ENCODE measurements at places on chromosomes 3 and 15.

- no peak for DNase-seq
Observed at GRCh38 chr3:192927016-192927415, 9.4 kb upstream of the MB21D2 start.

- no peak for DNase-seq
Observed at GRCh38 chr3:144141074-144141473, 169.5 kb downstream of the DIPK2A start.

- DNase-seq: no peak
Observed at GRCh38 chr3:43019006-43019809, 40.1 kb downstream of the GASK1A start.

- DNase-seq: no peak
Observed at GRCh38 chr15:93614386-93615104, 525.5 kb upstream of the RGMA start.

- no peak for DNase-seq
Observed at GRCh38 chr15:75224281-75224680, 22.6 kb downstream of the C15orf39 start.

GRCh38 chr3:126346466-126346865 is 10.7 kb downstream of the KLF15 start:
- DNase-seq: no peak

DNA sequence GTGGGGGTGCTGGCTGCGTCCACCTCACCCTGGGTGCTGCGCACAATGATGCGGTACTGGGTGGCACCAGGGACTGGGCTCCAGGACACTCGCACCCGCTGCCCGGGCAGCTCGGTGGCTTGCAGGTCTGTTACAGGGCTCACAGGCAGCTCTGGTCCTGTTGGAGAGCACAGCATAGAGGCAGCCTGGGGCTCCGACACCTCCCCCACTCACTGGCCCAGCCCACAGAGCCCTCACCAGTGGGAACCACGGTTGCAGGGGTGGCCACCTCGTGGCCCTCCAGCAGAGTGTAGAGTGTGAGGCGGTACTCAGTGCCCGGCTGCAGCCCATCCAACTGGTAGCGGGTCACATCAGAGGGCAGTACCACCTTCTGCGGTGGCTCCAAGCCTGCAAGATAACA is 3.7 kb downstream of the COL7A1 start:
- no peak for DNase-seq

GRCh38 chr3:101038880-101039279 is 45.7 kb upstream of the ABI3BP start:
- DNase-seq: no peak

- no peak for DNase-seq
Observed at GRCh38 chr3:42288385-42288784, 22.4 kb upstream of the CCK start.

- DNase-seq: no peak
Observed at GRCh38 chr3:185943760-185944106, 5.9 kb upstream of the TRA2B start.

GRCh38 chr3:55897573-55898224 is 410.6 kb upstream of the WNT5A start:
- DNase-seq: no peak

DNA sequence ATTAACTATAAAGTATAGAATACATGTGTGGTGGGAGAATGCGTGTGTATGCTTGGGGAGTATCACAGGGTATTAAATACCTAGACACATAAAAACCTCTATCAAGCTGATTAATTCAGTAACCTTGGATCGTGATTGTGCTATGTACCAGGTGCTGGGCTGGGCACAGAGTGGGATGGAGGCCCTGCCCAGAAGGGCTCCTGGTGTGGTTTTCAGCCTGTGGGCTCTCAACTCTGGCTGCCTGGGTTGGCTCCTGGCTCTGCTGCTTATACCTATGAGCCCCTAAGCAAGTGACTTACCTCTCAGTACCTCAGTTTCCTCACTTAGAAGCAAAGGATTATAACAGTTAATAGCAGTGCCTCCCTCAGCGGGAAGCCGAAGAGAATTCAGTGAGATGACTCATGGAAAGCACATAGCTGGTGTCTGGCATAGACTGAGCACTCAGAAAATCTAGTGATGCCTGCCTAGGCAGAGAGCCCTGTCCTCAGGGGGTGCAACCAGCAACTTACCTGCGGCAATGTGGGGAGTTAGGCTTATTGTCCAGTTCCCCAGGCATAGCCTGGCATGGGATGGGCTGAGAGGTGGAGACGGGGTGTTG is 90.6 kb upstream of the MYZAP start:
- peak; percentile 53 for DNase-seq

Measured in MG63 (cell line).